CD4-positive, alpha-beta T cell treated with Interleukin-2 at 100 ng/mL for 4 hours (primary cell): ENCODE measurements at places on chromosomes 13 and 19.

DNA sequence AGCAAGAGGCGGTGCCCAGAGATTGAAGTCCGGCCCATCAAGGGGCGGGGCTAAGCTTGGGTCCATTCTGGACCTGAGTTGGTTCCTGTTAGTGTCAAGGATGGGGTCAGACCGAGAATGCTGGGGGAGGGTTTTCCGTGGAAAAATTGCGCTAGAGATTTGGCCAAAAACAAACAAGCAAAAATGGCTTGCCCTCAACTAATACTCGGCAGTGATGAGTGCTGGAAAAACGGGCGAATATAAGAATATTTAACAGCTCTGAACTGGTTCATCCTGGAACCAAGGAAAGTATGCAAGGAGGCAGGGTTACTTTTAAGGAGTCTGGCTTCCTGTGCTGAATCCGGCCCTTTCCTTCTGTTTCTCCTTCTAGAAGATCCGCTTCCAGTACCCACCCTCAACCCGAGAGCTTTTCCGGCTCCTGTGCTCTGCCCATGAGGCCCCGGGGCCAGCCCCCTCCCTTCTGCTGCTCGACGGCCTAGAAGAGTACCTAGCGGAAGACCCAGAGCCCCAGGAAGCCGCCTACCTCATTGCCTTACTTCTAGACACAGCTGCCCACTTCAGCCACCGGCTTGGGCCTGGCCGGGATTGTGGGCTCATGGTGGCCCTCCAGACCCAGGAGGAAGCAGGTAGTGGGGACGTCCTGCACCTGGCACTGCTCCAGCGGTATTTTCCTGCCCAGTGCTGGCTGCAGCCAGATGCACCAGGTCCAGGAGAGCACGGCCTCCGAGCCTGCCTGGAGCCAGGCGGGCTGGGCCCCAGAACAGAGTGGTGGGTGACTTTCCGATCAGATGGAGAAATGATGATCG lies 880 bp downstream of the SWSAP1 start:
- DNase-seq: peak; percentile 73

- no peak for DNase-seq
Observed at GRCh38 chr13:49980266-49980665, 16.6 kb upstream of the TRIM13 start.

GRCh38 chr13:80430561-80430960 lies 89.6 kb upstream of the SPRY2 start:
- no peak for DNase-seq

- DNase-seq: no peak
Observed at GRCh38 chr13:110469597-110469996, 91.9 kb downstream of the RAB20 start.

DNA sequence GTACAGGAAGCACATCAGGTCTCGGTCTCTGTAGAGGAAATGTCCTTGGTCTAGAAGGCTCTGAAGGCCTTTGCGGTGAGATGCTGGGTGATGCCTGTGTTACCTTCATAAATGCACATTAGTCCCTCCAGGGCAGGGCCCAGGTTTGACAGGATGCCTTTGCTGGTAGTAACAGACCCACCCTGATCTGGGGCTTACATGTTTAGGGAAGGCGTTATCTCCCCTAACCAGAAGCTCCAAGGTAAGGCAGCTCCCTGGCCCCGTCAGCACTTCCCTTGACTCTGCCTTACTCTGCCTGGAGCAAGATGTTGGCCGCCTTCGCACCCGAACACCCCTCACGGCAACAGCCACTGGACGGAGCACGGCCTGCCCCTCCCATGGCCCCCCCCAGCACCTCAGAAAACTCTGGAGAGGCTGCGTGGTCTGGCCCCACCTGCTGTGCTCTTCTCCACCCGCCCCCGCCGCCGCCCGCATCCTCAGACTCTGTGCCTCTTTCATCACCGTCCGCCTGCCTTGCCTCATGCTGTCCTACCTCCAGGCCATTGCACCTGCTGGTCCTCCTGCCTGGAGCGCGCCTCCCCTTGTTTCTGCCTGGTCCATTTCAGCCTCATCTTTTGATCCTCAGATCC lies 9.1 kb downstream of the AP2A1 start:
- DNase-seq: no peak
